ENCODE measurements at places on chromosomes 5 and 9. TPM values are rescaled to one million over a fixed set of nuclear protein-coding genes. Genes with fewer than 3 reads are reported as not detected.

FBP1 gene
- total RNA-seq, result not detected

FOXI1 gene
- not detected for total RNA-seq

ABCA1 gene
- total RNA-seq, result 0.56 TPM

KCNV2 gene
- total RNA-seq, result not detected

DNA sequence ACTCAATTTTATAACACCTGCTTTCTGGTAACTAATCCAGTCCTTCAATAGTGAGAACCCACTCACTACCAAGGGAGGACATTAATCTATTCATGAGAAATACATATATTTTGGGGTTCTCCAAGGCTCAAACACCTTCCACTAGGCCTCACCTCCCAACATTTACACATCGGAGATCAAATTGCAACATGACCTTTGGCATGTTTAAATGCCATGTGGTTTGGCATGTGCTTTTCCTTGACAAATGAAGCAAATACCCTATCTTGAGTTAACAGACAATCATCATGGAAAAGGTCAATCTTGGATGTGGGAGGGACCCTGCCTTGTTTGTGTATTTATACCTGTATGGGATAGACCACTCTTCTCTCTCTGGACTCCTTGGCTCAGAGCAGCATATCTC lies 21.9 kb upstream of the SPINK14 start:
- no peak overlapping the region for H3K4me3 ChIP-seq
- no peak for DNase-seq
- H3K4me1 ChIP-seq, result no peaks in the 10 kb centered on the region
- H3K27ac ChIP-seq, result no peak overlapping the region
- H3K36me3 ChIP-seq, result no peaks in the 10 kb centered on the region

DNA sequence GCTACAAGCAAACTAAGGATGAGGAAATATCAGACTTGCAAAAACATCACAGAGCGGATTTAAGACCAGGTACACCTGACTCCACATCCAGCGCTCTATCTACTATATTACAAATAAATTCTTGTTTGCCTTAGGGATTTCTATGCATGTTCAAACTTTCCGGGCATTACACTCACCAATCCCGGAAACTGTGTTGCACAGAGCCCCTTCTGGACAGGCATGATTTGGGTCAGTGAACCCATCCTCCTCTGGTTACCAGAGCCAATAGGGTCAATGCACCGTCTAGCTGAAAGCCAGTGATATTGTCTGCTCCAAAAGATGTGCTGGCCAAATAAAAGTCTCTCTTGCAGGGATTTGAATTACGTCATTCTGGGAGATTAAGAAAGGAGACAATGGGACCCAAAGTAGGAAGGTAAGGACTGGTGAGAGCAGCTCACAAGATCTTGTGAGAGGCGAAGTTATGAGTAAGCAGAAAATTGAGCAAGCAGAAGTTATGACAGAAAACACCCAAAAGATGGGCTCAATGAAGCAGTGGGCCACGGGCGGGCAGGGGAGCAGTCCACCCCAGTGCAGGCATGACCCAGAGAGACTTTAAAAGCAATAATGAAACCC lies 155.8 kb upstream of the RAI14 start:
- H3K4me3 ChIP-seq, result no peak overlapping the region
- peaks cover 8% of the 10 kb centered on the region for H3K4me1 ChIP-seq
- DNase-seq, result no peak
- no peaks in the 10 kb centered on the region for H3K36me3 ChIP-seq
- no peak overlapping the region for H3K27ac ChIP-seq

DNA sequence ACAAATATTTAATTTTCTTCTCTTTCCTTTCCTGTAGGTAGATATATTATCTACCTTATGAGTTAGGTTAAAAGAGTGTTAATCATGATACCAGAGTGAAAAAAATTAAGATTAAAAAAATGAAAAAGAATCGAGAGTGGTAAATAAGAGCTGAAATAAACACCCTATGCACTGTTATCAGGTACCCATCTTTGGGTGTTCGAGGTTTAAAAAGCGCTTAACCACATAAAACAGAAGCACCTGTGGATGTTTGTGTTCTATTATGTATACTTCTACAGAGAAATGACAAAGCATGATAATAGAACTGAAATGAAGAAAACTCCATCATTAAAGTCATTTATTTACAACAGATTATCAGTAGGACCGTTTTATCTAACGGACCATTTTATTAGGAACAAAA lies 25.7 kb upstream of the GCNT4 start:
- peaks cover 2% of the 10 kb centered on the region for H3K4me1 ChIP-seq
- no peaks in the 10 kb centered on the region for H3K36me3 ChIP-seq
- DNase-seq, result no peak
- H3K27me3 ChIP-seq, result no peaks in the 10 kb centered on the region
- no peak overlapping the region for H3K4me3 ChIP-seq

GRCh38 chr9:36049408-36049807 lies 12.7 kb downstream of the RECK start:
- no peak overlapping the region for H3K4me3 ChIP-seq
- peaks cover 5% of the 10 kb centered on the region for H3K4me1 ChIP-seq
- no peaks in the 10 kb centered on the region for H3K27me3 ChIP-seq
- H3K27ac ChIP-seq, result no peak overlapping the region

DNA sequence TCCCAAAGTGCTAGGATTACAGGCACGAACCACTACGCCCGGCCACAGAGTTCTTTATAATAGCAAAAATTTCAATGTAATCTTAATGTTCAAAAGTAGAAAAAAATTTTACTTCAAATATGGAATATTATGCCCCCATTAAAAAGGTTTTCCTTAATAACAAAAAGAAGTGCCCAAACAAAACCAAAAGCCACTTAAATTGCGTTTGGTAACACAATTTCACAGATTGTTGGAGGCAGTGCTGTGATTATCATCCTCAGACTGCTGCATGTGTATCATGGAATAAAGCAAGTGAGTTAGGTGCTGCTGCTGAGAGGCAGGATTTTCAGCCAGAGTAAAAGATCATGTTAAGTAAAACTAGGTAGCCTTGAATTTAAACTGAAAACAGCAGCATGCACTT lies 132.7 kb downstream of the COL23A1 start:
- H3K4me1 ChIP-seq, result no peaks in the 10 kb centered on the region
- no peak for DNase-seq
- H3K27ac ChIP-seq, result no peak overlapping the region
- peaks cover 2% of the 10 kb centered on the region for H3K27me3 ChIP-seq
- no peak overlapping the region for H3K4me3 ChIP-seq
